ENCODE measurements at places on chromosomes 13 and 19. TPM values are rescaled to one million over a fixed set of nuclear protein-coding genes. Genes with fewer than 3 reads are reported as not detected.
A peak's percentile ranks its signal among the peaks of the same experiment; 100 is the strongest.

DNA sequence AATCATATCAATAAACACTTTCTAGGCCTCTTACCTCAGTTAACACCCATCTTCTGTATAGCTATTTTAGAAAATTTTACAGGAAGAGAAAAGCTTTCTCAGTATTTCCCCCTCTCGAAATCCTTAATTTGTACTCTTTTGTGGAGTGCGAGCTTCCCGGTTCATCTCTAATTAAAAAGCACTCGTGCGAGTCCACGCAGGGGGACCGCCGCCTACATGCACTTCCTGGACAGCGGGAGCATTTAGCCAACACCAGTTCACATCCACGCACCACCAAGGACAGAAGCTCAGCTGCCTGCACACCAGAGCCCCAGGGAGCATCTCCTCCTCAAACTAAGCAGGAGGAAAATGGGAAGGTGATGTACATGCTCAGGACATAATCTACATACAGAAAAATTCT is 60.0 kb downstream of the RASA3 start:
- no peaks in the 10 kb centered on the region for H3K27me3 ChIP-seq
- no peak for DNase-seq
- no peak overlapping the region for H3K27ac ChIP-seq

- DNase-seq = no peak
- H3K36me3 ChIP-seq = no peaks in the 10 kb centered on the region
- H3K4me3 ChIP-seq = no peak overlapping the region
- no peak overlapping the region for H3K27ac ChIP-seq
Observed at GRCh38 chr13:23561261-23561660, 9.0 kb upstream of the TNFRSF19 start.

DNA sequence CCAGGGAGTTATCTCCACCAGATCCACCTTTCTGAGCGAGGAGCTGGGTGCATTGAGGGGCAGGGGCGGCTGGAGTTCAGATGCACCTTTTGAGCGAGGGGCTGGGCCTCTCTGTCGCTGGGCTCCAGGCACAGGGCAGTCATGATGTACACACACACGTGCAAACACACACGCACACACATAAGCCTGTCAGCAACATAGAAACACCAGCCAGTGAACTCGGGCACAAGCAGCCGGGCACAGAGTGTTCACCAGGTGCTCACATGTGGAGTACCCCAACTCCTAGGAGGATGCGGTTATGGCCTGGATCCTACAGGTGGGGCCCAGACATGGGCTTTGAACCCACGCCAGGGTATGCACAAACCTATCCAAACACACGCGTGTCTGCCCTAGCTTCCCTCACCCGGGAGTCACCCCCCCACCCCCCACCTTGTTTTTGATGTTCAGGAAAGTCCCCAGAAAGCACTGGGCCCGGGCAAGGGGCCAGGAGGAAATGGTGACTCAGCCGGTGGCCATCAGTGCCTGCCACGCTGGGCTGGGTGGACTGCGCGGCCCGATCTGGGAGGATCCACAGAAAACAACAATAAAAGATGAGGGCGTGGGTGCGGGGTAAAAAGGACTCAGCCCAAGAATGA is 13.3 kb downstream of the ARRDC2 start:
- H3K36me3 ChIP-seq = peaks cover 4% of the 10 kb centered on the region
- H3K27ac ChIP-seq = peak overlapping the region; percentile 91
- H3K4me3 ChIP-seq = peak overlapping the region; percentile 41
- H3K4me1 ChIP-seq = peaks cover 66% of the 10 kb centered on the region

- H3K4me3 ChIP-seq = no peak overlapping the region
- no peak overlapping the region for H3K27ac ChIP-seq
- no peak for DNase-seq
Observed at GRCh38 chr13:46659413-46660065, 106.6 kb downstream of the LRCH1 start.

Gene PCDH9
- total RNA-seq = 0.30 TPM

DNA sequence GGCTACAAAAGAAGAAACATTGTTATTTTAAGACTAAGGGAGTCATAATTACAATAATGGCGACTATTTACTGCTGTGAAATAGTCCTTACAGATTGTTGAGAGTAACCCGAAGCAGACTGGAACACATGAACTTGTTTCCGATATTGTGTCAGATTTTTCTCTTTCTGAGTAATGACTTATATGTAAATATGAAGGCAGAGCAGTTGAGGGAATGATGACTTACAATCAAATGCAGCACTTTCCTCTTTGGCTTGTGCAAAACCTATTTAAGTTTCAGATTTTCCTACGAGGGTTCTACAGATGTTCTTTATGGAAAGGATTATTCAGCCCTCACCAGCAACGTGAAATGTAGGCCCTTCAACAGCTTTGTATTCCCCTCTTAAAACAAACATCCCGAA is 198.6 kb downstream of the RGCC start:
- H3K27me3 ChIP-seq = no peaks in the 10 kb centered on the region
- H3K36me3 ChIP-seq = no peaks in the 10 kb centered on the region
- H3K4me1 ChIP-seq = peaks cover 3% of the 10 kb centered on the region
- no peak overlapping the region for H3K27ac ChIP-seq

- H3K36me3 ChIP-seq = no peaks in the 10 kb centered on the region
- no peak overlapping the region for H3K27ac ChIP-seq
Observed at GRCh38 chr13:41997396-41997795, 36.5 kb upstream of the VWA8 start.

- no peak overlapping the region for H3K4me3 ChIP-seq
- H3K27ac ChIP-seq = no peak overlapping the region
- H3K36me3 ChIP-seq = peaks cover 25% of the 10 kb centered on the region
- H3K4me1 ChIP-seq = peaks cover 15% of the 10 kb centered on the region
- no peak for DNase-seq
Observed at GRCh38 chr19:35883882-35884281, 15.5 kb downstream of the APLP1 start.

Gene WDR88
- total RNA-seq = 0.27 TPM

- H3K27ac ChIP-seq = no peak overlapping the region
- H3K4me3 ChIP-seq = no peak overlapping the region
- H3K4me1 ChIP-seq = no peaks in the 10 kb centered on the region
- no peaks in the 10 kb centered on the region for H3K36me3 ChIP-seq
- no peak for DNase-seq
Observed at GRCh38 chr13:93398167-93399035, 171.8 kb downstream of the GPC6 start.

DNA sequence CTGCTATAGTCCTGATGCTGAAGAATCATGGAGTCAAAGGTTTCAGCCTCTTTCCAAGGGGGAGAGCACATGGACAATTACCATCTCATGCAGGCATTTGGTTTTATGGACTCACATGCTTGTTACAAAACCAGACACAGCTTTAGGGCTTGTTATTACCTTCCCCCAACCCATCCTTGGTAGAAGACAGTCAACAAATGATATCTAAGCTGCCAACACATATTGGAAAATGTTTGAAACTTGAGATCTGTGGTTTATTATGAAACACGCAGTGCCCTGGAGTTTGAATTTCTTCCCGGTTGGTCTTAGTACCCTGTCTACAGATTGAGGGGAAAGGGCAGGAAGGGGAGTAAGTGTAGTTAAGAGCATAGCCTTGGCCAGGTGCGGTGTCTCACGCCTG is 12.5 kb upstream of the CYP2A6 start:
- H3K27ac ChIP-seq = no peak overlapping the region
- no peaks in the 10 kb centered on the region for H3K36me3 ChIP-seq
- H3K27me3 ChIP-seq = peaks cover 20% of the 10 kb centered on the region
- no peaks in the 10 kb centered on the region for H3K4me1 ChIP-seq
- no peak for DNase-seq

Gene MYO1F
- total RNA-seq = 366 TPM

- no peak overlapping the region for H3K4me3 ChIP-seq
- H3K27ac ChIP-seq = no peak overlapping the region
- H3K36me3 ChIP-seq = no peaks in the 10 kb centered on the region
- H3K4me1 ChIP-seq = peaks cover 3% of the 10 kb centered on the region
- no peak for DNase-seq
Observed at GRCh38 chr19:35973487-35973886, 21.5 kb upstream of the SDHAF1 start.

DNA sequence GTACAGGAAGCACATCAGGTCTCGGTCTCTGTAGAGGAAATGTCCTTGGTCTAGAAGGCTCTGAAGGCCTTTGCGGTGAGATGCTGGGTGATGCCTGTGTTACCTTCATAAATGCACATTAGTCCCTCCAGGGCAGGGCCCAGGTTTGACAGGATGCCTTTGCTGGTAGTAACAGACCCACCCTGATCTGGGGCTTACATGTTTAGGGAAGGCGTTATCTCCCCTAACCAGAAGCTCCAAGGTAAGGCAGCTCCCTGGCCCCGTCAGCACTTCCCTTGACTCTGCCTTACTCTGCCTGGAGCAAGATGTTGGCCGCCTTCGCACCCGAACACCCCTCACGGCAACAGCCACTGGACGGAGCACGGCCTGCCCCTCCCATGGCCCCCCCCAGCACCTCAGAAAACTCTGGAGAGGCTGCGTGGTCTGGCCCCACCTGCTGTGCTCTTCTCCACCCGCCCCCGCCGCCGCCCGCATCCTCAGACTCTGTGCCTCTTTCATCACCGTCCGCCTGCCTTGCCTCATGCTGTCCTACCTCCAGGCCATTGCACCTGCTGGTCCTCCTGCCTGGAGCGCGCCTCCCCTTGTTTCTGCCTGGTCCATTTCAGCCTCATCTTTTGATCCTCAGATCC is 9.1 kb downstream of the AP2A1 start:
- H3K4me3 ChIP-seq = no peak overlapping the region
- H3K27me3 ChIP-seq = no peaks in the 10 kb centered on the region
- no peak for DNase-seq
- H3K4me1 ChIP-seq = peaks cover 29% of the 10 kb centered on the region

- DNase-seq = no peak
- no peak overlapping the region for H3K4me3 ChIP-seq
- no peak overlapping the region for H3K27ac ChIP-seq
- no peaks in the 10 kb centered on the region for H3K36me3 ChIP-seq
- peaks cover 2% of the 10 kb centered on the region for H3K4me1 ChIP-seq
Observed at GRCh38 chr19:18894254-18895037, 1.5 kb downstream of the CERS1 start.

- DNase-seq = no peak
- H3K36me3 ChIP-seq = no peaks in the 10 kb centered on the region
- no peaks in the 10 kb centered on the region for H3K4me1 ChIP-seq
Observed at GRCh38 chr19:6312018-6312417, 21.4 kb downstream of the ACER1 start.

Gene GPR12
- total RNA-seq = not detected

GRCh38 chr13:95176611-95177259 is 124.5 kb downstream of the ABCC4 start:
- H3K27ac ChIP-seq = peak overlapping the region; percentile 84
- H3K4me1 ChIP-seq = peaks cover 44% of the 10 kb centered on the region
- peak; percentile 16 for DNase-seq
- H3K4me3 ChIP-seq = no peak overlapping the region
- H3K36me3 ChIP-seq = peaks cover 51% of the 10 kb centered on the region
- H3K27me3 ChIP-seq = no peaks in the 10 kb centered on the region

DNA sequence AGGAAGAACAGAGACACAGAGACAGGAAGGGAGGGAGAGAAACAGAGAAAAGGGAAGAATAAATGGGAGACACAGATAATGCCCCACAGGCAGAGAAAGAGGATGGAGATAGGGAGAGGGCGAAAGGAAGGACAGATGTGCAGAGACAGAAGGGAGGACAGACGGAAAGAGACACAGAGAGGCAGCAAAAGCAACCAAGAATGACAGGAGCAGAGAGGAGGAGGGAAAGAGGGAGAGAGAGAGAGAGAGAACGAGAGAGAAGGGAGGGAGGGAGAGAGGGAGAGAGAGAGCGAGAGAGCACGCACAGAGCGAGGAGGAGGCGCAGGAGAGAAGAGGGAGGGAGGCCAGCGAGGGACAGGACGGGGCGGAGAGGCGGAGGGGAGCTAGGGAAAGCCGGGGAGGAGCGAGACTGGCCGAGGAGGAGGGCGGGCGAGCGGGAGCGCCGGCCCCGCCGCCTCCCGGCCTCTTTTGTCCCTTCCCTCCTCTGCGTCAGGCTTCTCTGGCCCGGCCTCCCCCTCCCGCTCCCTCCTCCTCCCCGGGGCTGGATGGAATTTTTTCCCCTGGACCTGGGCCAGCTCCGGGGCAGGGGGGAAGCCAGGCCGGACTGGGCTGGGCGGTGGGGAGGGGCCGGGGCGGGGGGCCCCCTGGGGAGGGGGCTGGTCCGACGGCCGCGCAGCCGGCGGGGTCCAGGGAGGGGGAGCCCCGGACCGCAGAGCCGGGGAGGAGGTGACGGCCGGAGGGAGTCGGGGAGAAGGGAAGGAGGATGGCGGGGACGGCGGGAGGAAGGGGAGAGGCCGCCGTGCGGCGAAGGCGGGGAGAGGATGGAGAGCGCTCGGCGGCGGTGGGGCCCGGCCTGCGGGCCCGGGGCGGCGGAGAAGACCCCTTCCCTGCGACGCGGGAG is 4.2 kb upstream of the SPACA6 start:
- H3K27ac ChIP-seq = peak overlapping the region; percentile 82
- H3K36me3 ChIP-seq = no peaks in the 10 kb centered on the region
- no peak for DNase-seq
- H3K4me3 ChIP-seq = peak overlapping the region; percentile 67

Gene PGLYRP2
- not detected for total RNA-seq

Gene NLRP4
- total RNA-seq = not detected

DNA sequence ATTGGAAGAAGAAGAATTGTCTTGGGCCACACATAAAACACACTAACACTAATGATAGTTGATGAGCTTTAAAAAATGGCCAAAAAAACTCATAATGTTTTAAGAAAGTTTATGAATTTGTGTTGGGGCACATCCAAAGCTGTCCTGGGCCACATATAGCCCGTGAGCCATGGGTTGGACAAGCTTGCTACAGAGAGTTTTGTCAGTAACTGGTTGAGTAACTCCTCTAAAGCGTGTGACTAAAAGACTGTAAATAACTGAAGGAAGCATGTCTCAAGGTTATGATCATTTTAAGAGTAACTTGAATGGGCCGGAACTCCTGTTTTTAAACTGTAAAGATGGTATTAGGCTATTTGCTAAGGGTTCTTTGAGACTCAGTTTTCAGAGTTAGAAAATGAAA is 118.0 kb downstream of the KL start:
- no peaks in the 10 kb centered on the region for H3K36me3 ChIP-seq
- H3K4me3 ChIP-seq = no peak overlapping the region
- no peak overlapping the region for H3K27ac ChIP-seq
- no peaks in the 10 kb centered on the region for H3K4me1 ChIP-seq
- no peak for DNase-seq

DNA sequence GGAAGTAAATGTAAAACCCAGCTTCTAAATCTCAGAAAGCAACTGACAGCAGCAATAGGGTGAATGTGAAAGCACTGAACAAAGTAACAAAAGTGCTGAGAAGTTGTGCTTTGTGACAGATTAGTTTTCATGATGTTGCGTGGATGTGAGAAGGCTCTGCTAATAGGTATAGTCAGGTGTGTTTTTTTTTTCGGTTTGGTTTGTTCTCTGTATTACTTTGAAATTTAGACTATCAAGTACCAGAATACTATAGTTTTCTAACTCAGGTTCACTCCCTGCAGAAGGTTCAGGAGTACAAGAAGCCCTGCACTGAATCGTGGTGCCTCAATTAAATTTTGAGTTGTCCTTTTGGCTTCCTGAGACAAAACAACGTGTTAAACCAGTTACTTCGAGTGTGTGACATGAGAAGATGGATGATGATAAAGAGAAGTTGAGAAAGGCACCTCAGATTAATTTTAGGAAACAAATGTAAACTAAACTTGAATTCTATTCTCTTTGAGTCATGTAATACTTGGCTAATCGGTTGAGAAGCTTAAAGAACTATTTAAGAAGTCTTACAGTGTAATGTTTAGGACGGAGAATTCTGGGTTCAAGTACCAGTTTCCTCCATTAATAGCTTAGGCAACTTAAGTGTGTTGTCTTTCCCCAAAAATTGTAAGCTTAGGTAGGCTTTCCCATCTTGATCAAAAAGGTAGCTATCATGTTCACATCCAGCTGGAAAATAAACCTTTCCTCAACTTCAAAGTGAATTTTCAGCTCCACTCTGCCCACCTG is 10.3 kb downstream of the MIR17HG start:
- no peaks in the 10 kb centered on the region for H3K27me3 ChIP-seq
- peaks cover 54% of the 10 kb centered on the region for H3K36me3 ChIP-seq
- peak overlapping the region; percentile 25 for H3K27ac ChIP-seq
- H3K4me3 ChIP-seq = no peak overlapping the region
- H3K4me1 ChIP-seq = peaks cover 26% of the 10 kb centered on the region
- DNase-seq = no peak

Gene SLC1A6
- total RNA-seq = not detected

Gene ZNF146
- 59.5 TPM for total RNA-seq

Measured in activated CD4-positive, alpha-beta T cell treated with anti-CD3 and anti-CD28 coated beads, Interleukin-2, amount 10 ng/mL, durations not matched to agents 7 days and 5 days (primary cell).